ENCODE measurements at places on chromosomes 7 and 10.

GRCh38 chr7:46383605-46384004, 462.5 kb upstream of the IGFBP3 start:
- no peak for DNase-seq

- no peak for DNase-seq
Observed at GRCh38 chr10:133355266-133355665, 2.6 kb downstream of the FUOM start.

DNA sequence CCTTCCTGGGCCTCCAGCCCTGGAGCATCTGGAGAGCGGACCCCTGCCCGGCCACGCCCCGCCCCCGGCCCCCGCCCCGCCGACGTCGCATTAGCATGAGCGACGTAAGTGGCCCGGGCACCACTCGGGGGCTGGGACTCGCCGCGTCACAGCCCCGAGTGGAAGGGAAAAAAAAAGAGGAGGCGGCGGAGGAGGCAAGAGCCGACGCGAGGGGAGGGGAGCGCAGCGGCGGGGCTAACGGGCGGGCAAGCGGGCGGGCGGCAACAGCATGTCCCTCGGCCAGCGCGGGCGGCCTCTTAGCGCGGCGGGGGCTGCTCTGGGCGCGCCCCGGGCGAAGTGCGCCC, at the start of gene SLC18A3:
Gene SLC18A3 (plus strand): TSS at position 197 of the 344 bp plus-strand sequence. CDS start 431 bp downstream, outside the sequence.
- DNase-seq: no peak

DNA sequence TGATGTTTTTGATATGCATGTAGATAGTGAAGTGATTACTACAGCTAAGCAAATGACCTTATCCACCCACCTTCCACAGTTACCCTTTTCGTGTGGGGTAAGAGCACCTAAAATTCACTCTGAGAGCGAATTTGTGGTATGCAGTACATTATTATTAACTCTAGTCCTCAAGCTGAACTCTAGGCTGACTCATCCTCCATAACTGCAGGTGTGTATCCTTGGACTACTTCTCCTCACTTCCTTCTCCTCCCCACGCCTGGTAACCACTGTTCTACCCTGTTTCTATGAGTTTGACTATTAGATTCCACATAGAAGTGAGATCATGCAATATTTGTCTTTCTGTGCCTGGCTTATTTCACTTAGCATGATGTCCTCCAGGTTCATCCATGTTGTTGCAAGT, 484.6 kb downstream of the GATA3 start:
- DNase-seq: no peak
